Vagina (tissue), 2 donors: ENCODE measurements at places on chromosomes 4 and X. TPM values are rescaled to one million over a fixed set of nuclear protein-coding genes. Genes with fewer than 3 reads are reported as not detected.

GRCh38 chr4:26819026-26819425 lies 41.6 kb upstream of the STIM2 start:
- no peak for DNase-seq

The WDR17 gene
- 2.0 TPM for total RNA-seq

The CT45A1 gene
- not detected for total RNA-seq

The PDE5A gene
- 23.1 TPM for total RNA-seq

DNA sequence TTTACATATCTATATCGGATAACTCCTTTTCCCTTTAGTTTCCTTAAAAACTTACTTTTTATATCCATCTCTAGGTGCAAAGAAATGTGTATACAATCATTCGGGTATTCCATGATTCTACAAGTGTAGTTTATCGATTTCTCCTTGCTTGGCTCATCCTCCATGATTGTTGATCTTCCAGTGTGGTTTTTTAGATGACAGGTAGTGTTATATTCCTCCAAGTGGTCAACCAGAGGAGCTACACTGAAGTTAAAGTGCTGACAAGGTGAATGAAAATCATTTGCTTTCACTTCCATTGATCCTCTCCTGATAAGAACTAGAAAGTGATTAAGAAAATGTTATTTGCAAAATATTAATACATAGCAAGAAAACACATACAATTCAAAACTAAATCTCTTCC lies 38.5 kb downstream of the TMEM156 start:
- DNase-seq = no peak

The MXD4 gene
- total RNA-seq = 27.5 TPM

DNA sequence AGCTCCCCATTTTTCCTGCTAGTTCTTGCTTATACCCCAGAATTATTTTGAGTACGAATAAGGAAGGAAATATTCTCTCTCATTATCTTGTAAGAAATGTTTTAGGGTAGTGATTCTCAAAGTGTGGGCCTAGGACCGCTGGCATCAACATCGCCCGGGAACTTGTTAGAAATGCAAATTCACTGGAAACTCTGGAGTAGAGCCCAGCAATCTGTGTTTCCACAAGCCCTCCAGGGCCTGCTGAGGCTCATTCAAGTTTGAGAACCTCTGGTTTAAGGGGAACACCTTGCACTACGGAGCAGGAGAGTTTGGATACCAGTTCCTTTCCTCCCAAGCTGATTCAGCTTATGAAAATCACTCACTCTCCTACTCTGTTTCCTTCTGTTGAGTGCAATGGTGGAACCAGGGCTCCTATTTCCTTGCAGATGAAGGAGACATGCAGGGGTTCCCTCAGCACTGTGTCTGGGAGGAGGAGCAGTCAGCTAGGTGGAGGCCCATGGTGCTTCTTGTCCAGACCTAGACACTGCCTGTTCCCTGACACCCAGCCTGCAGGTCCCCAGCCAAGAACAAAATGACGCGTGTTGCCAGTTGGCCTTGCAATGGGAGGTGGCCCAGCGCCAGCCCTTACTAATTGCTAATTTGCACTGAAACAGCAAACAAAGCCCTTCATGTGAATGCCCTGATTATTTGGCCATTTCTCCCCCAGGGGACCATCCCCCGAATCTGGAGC lies 68.5 kb downstream of the CYTL1 start:
- DNase-seq = peak; percentile 77

DNA sequence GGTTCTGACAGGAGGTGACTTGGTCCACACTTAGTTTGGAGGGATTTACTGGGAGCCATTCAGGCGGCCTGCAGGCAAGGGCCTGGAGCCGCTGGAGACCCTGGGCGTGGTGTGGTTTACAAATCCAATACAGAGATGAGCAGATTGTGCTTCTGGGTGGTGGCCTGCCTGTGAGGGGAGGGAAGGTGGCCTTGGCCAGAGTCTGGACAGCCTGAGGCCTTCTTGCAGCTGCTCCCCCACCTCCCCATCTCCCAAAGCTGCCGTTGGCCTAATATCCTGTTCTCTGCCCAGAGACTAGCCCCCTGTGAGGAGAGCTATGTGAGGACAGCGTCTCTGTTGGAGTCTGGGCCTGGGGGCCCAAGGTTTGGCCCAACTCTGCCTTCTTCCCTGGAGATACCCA lies 163.9 kb upstream of the MAMLD1 start:
- DNase-seq = peak; percentile 65

DNA sequence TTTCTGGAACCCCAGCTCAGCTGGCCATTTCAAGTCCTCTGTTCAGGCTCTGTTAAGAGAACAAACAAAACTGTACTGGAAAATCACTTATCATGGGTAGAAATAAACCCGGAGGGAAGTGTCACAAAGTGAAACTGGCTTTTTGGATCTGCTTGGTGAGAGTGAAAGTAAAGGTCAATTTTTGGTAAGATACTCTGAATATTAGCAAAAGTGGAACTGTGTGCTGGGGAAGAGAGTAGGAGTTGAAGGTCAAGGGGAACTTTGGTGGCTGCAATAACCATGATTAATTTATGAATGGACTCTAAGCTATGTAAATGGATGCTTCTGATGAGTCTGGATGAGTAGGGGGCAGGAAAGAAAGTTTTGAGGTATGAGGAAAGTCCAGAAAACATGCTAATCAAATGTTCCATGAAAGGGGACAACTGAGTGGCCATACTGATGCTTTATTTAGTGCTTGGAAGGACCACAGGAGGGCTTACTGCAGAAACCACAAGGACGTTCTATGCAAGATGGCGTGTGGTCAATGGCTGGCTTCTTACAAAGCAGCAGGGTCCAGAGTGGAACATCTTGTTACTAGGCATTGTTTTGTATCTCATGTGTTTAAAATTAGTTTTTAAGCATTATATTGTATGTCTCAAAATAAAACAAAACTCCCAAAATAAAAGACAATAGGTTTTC lies 36.8 kb upstream of the TNIP3 start:
- DNase-seq = no peak

GRCh38 chrX:46165866-46166265 lies 379.4 kb downstream of the ZNF674 start:
- no peak for DNase-seq

The PASD1 gene
- total RNA-seq = not detected

- no peak for DNase-seq
These were observed 104.7 kb upstream of the GPM6A start for GRCh38 chr4:175916626-175917351.

The JCHAIN gene
- 2.7 TPM for total RNA-seq

DNA sequence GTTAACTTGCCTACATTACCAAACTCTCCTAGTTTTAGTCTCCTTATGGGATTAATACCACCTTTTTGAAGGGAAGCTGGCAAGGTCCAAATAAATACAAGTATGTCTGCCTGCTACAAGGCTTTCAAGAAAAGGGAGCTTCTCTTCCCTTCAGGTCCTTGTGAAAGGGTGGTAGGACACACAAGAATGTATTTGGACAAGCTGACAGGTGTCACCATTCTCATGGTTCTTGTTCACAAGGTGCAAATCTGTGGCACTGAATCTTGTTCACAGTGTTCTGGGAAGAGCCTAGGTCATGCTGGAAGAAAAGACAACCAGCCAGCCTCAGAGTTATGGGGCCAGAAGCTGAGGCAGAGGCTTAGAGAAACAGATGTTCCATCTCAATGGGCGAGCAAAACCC lies 41.9 kb downstream of the GPC3 start:
- DNase-seq = no peak

GRCh38 chr4:8920969-8921368 lies 49.3 kb upstream of the HMX1 start:
- no peak for DNase-seq

GRCh38 chrX:109707720-109708119 lies 25.3 kb downstream of the ACSL4 start:
- DNase-seq = no peak

GRCh38 chr4:120418146-120418545 lies 351.5 kb upstream of the MAD2L1 start:
- DNase-seq = no peak

The TMPRSS11F gene
- total RNA-seq = 13.8 TPM

DNA sequence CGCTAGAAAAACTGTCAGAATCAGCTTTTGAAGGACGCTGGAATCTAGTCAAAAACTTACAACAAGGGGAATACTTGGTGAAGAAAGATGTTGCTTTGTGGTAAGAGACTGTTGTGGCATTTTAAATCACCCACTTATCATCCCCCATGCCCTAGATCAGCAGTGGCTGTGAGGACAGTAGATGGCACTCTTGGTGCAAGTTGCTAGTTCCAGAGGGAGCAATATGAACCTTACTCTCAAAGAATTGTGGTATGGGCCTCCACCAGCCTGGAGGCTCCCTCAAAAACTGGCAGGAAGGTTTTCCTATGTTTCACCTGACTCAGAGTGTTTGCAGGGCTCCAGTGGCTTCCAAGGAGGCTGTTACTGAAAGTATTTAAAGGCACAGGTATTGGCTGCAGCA lies 37.7 kb upstream of the SLC16A2 start:
- no peak for DNase-seq

DNA sequence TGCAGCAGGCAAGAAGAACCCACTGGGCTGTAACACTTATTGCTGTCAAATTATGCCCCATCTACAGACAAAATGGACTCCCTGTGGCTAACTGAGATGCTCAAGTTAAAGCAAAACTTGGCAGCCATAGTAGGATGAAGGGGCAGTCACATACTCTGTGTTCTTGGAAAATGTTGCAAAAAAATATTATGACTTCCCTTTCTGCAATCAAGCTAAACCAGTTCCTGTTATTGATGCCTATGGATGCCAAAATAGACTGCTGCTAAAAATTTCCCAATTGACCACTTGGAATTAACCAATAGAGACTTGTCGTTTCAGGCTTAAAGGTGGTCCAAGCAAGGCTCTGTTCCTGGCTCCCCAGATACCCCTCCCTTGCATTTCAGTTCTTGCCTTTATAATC lies 49.5 kb downstream of the IQCM start:
- no peak for DNase-seq

DNA sequence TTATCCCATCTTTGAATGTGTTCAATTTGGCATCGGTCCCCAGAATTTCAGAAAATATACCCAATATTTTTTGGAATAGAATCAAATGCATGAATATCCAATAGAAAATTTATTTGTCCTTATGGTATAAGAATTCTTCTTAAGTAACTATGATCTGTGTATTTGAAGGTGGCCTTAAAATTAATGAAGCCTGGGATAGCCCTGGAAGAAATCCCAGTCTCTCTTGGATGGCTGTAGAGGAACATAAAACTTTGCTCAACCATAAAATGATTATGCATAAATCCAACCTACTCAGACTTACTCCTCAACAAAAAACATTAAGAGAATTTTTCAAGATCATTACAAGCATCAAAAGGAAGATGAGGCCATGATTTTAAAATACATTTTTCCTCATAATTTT lies 269.4 kb upstream of the SMIM31 start:
- no peak for DNase-seq

- DNase-seq = no peak
These were observed 46.3 kb upstream of the FAM241A start for GRCh38 chr4:112098841-112099530.

The PCDH7 gene
- total RNA-seq = 23.1 TPM

DNA sequence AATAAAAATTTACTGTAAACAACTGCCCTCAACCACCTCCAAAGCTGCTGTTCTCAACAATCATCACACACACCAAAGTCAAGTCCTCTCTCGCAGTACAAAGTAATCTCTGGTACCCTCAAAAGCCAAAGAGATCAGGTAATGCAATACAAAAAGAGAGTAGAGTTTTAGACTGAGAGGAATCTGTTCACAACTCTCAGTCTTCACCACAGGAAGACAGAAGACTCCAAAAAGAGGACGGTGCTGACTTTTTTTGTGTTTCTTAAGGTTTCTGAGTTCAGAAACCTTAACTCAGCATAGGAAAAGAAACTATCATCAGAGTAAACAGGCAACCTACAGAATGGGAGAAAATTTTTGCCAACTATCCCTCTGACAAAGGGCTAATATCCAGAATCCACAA lies 1072.3 kb upstream of the DIAPH2 start:
- DNase-seq = no peak

- DNase-seq = no peak
These were observed 96.2 kb downstream of the SOWAHB start for GRCh38 chr4:76801621-76802235.

The GASK1B gene
- 24.3 TPM for total RNA-seq

DNA sequence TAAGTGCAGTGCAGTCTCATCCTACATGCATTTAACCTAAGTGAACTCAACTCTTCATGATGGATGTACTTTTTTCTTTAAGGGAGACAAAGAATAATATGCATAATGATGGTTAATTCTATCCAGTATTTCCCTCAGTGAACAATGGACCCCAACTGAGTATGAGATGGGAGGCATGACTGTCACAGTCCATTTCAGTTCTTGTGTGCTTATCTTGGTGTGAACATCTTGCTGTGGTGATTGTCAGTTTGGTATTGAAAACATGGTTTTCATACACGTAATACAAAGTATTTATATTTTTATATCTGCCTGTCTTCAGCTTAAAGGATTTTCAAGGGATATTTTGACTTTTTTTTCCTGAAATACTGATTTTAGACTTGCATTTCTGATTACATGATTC lies 72.0 kb upstream of the NDUFC1 start:
- no peak for DNase-seq

The GABRG1 gene
- not detected for total RNA-seq

- DNase-seq = no peak
These were observed 179.1 kb upstream of the KLHL4 start for GRCh38 chrX:87338510-87338909.

- DNase-seq = no peak
These were observed 21.3 kb downstream of the PIN4 start for GRCh38 chrX:72202792-72203401.

- no peak for DNase-seq
These were observed 514.5 kb upstream of the SLIT2 start for GRCh38 chr4:19736968-19737756.

The RPL9 gene
- total RNA-seq = 2,100 TPM

GRCh38 chr4:185573651-185574199 lies 38.4 kb upstream of the PDLIM3 start:
- no peak for DNase-seq

GRCh38 chr4:159540501-159540900 lies 437.6 kb downstream of the RAPGEF2 start:
- no peak for DNase-seq

DNA sequence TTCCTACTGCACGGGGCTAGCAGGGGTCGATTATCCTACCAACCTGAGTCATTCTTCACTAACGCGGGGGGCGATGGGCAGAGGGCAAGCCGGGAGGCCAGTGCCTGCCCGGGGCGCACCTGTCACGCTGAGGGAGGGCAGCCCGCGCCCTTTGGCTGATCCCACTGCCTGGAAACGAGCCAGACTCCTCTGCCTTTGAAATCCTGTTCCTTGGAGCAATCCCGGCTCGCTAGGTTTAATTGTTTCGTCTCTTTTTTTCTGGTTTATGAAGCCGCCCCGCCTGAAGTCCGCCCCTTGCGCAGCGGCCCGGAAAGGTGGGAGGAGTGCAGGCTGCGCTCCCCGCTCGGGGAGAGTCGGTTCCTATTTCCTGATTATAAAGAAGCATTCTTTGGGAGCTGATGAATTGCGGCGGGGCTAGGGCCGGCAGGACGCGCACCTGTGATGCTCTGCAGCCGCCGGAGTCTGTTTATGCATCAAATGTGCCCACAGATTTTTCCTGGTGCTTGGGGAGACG lies 484.2 kb downstream of the BCOR start:
- no peak for DNase-seq

GRCh38 chrX:129006491-129006890 lies 516.8 kb downstream of the SMARCA1 start:
- DNase-seq = no peak

GRCh38 chrX:12971282-12972003 lies 3.5 kb upstream of the TMSB4X start:
- no peak for DNase-seq

The CSAG1 gene
- total RNA-seq = not detected

The CHST7 gene
- total RNA-seq = 20.6 TPM
